ENCODE measurements at places on chromosomes 16 and 17.

DNA sequence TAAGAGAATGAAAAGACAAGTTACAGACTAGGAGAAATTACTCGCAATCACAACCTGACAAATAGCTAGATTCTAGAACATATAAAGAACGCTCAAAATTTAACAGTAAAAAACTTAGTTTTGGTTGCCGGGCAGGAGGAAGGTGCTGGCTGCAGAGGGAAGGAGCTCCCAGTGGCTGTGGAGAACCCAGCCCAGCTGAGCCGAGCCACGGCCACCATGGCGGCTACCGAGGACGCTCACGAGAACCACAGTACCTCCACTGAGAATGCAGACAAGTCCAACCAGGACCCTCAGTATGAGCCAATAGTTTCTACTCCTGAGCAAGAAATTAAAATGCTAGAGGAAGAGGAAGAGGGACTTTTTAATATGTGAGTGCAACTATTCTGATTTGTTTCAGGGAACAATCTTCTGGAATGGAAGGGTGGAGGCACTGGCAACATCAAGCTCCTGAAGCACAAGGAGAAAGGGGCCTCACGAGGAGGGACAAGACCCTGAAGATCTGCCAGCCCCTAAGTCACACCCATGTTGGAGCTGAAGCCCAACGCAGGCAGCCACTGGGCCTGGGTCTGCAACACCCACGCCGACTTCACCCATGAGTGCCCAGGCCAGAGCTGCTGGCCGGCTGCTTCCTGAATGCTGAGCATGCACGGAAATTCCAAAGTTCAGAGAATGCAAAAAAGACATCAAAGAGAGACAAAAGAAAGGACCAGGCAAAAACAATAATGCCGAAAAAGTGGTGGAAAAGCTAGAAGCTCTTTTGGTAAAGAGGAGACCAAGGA, 55.0 kb downstream of the DNAH17 start:
- no peak for ATAC-seq

GRCh38 chr16:7038475-7038874, 294.2 kb upstream of the RBFOX1 start:
- ATAC-seq: no peak

- no peak for ATAC-seq
Observed at GRCh38 chr16:24145927-24146326, 110.2 kb upstream of the CACNG3 start.

- ATAC-seq: no peak
Observed at GRCh38 chr17:69540356-69540755, 125.9 kb downstream of the MAP2K6 start.

DNA sequence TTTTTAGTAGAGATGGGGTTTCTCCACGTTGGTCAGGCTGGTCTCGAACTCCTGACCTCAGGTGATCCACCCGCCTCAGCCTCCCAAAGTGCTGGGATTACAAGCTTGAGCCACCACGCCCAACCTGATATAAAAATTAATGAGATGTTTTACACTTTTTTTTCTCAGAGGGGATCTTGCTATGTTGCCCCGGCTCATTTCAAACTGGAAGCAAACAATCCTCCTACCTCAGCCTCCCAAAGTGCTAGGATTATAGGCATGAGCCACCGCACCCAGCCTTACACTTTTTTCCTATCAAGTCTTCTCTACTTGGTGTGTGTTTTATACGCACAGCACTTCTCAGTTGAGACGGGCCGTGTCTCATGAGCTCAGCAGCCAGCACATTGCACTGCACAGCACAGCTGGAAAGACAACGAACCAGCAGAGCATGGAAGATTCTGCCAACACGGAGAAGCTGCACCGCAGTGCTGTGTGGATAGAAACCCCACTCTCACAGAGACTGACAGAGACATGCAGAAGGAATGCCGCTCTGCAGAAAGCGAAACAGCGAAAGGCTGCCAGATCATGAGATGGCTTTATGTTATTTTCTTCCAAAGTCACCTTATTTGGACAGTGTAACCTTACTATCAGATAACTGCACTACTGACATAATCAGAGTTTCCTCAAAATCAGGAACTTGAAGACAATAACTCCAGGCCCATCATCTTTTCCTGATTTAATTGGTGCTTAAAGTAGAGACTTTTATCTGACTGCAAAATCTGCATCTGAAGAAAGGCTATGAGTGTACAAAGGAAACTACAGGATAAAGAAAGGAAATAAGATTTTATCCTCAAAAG, 6.5 kb upstream of the QRICH2 start:
- ATAC-seq: no peak

DNA sequence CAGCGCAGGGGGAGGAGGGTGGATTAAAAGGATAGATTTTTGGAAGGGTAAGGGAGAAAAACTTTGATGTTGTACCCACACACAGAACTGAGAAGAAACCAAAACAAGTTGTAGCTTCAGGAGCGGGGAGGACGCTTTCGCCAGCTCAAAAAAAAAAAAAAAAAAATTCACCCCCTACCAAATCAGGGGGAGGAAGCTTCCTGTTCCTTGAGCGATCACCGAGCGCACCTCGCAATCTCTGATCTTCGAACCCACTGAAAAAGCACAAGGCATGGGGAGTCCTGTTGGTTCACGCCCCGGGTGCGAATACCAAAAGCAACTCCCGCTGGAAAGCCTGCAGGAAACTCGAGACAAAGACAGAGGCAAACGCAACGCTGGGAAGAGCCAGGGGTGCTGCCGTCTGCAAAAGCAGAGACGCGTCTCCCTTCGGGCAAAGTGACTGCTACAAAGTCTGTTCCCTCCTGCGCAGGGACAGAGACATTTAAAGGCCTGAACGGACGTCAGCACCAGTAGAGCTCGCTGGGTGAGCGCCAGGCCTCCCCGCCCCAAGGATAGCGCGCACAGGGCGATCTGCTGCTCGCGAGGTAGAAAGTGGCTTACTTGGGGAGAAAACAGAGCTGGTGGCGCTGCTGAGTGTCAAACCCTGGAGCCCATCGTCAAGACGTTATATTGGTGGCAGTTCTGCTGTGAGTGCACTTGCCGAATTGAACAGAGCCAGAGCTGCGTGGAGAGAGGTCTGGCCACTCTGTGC, 190.4 kb downstream of the USP22 start:
- ATAC-seq: no peak

DNA sequence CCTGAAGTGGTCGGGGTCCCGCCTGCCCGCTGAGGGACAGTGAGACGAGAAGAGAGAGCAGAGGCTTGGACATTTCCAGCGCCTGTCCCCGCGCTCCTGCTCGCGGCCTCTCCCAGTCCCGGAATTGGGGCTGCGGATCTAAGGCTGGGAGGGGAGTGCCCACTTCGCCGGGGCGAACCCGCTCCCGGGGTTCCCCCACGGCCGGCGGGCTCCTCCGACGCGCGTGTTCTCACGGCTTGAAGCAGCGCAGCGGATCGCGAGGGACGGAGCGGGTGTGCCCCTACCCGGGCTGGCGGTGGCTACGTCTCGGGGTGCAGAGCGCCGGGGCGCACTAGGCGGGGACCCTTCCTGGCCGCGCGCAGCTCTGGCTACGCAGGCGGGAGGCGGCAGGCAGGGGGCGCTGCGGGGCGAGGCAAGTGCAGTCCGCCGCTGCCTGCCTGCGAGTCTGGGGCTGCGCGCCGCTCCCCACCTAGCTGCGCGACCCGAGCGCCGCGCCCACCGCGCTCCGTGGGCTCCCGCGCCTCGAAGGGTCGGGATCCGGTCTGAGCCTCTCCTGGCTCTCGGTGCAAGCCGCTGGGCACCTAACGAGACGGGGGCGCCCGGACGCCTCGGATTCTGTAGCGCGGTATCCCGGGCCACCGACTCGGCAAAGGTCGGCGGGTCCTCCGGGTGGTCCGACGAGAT, 1.2 kb downstream of the NGFR start:
- ATAC-seq: peak; percentile 76

DNA sequence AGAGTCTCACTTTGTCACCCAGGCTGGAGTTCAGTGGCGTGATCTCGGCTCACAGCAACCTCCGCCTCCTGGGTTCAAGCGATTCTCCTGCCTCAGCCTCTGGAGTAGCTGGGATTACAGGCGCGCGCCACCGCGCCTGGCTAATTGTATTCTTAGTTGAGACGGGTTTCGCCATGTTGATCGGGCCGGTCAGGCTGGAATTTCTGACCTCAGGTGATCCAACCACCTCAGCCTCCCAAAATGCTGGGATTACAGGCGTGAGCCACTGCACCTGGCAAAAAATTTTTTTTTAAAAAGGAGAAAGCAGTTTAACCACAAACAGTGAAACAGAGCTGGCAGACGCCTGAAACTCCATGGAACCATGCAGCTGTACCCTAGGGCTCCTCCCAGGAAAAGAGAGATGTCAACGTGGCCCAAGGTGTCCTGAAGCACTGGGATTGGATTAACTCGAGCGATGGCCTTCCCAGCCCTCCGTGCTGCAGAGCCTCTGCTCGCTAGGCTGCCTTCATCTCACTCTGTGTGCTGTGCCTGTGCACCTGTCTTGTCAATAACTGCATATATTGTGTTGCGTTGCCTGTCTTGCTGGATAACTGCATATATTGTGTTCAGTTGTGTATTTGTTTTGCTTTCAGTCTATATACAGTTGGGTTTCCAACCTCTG, 29.6 kb upstream of the FOXK2 start:
- no peak for ATAC-seq

DNA sequence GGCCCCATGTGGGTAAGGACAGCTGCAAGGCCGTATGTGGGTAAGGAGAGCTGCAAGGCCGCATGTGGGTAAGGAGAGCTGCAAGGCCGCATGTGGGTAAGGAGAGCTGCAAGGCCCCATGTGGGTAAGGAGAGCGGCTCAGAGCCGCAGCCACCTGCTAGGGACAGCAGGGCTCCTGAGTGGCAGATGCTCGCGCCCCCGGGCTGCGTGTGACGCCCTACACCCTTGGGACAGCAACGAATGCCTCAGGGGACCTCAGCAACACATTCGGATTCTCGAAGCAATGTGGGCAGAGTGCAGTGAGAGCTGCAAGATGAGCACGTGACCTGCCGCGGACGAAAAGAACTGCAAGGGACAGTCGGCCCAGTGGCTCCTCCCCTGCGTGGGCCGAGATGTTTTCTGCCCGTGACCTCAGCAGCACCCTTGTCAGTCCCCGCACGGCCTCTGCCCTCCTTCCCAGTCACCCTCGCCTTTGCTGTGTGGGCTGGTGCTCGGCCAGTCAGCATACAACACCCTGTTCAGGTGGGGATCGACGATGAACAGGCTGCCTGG, 9.6 kb upstream of the SLC38A8 start:
- ATAC-seq: no peak

- no peak for ATAC-seq
Observed at GRCh38 chr17:3167574-3167973, 29.7 kb upstream of the OR1A2 start.

DNA sequence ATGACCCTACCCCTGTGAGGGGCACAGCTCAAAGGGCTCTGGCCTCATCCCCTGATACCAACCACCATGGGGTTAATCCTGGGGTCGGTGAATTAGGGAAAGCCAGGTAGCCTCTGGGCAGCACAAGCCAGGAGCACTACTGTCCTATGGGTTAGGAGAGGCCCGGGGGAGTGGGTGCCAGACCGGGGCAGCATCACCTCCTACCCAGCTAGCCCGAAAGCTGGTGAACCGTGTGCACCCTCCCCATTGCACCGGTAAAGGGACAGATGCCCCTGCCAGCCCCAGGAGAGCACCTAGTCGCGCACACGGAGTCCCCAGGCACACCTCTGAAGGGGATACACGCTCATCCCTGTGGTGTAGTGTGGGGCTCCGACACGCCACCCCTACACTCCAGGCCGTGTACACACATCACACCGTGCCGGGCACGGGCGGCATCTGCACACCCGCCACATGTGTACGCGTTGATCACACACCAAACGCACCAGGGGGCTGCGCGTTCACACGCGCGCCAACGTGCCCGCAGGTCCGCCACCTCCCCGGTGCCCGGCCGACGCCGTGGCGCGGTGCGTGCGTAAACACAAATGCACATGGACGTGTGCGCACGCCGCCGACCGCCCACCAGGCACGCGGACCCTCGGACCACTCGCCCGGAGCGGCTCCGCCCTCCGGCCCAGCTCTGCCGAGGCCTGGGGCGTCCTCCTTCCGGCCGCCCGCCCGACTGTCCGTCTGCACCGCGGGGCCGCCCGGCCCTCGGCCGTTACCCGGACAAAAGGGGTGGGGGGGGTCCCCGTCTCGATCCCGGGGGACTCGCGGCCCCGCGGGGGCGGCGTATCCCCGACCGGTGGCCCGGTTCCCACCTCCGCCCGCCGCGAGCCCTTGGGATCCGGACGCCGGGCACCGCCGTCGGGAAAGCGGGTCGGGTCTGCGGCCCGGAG, 785 bp downstream of the UBALD1 start:
- no peak for ATAC-seq

- ATAC-seq: no peak
Observed at GRCh38 chr17:33285413-33285812, 7.7 kb downstream of the ASIC2 start.

DNA sequence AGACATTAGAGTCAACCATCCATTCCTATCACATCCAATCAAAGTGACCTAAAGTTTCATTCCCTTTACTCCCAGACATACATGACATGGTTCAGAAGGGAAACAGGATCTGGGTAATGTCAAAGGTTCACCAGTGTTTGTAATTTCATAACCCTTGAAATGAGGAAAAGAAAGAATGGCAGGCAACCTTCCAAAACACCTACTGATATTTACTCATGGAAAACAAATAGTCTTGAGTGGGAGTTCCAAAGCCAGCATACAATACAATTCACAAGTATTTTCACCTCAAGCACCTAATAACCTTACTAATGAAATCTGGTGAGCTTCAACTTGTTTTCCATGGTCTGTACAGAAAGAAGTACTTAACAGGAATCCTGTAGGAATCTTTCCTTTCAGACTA, 72.5 kb upstream of the AXIN2 start:
- no peak for ATAC-seq

GRCh38 chr17:9522074-9522473, 53.5 kb downstream of the STX8 start:
- no peak for ATAC-seq

GRCh38 chr17:41492771-41493170, 3.1 kb upstream of the KRT36 start:
- ATAC-seq: peak; percentile 7

- ATAC-seq: no peak
Observed at GRCh38 chr16:80197741-80198201, 343.0 kb upstream of the DYNLRB2 start.

DNA sequence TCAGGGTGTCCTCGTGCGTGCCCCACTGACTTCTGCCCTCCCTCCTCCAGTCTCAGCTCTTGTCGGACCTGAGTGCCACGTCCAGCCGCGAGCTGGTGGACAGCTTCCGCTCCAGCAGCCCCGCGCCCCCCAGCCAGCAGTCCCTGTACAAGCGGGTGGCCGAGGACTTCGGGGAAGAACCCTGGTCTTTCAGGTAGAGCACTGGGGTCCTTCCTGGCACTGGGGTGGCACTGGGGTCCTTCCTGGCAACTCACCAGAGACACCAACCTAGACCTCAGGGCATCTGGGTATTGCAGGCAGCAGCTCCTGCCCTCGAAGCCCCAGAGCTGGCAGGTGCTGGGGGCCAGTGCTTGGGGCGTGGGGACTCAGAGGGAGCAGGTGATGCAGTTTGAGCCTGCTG, 25.0 kb downstream of the SGSH start:
- no peak for ATAC-seq

- ATAC-seq: no peak
Observed at GRCh38 chr16:84614073-84614459, 3.8 kb downstream of the COTL1 start.

All from gastroesophageal sphincter (tissue), 4 donors.